ENCODE measurements at places on chromosomes 5 and 9. TPM values are rescaled to one million over a fixed set of nuclear protein-coding genes. Genes with fewer than 3 reads are reported as not detected.

Gene RASGEF1C
- not detected for polyA plus RNA-seq

Gene GHR
- polyA plus RNA-seq = not detected

DNA sequence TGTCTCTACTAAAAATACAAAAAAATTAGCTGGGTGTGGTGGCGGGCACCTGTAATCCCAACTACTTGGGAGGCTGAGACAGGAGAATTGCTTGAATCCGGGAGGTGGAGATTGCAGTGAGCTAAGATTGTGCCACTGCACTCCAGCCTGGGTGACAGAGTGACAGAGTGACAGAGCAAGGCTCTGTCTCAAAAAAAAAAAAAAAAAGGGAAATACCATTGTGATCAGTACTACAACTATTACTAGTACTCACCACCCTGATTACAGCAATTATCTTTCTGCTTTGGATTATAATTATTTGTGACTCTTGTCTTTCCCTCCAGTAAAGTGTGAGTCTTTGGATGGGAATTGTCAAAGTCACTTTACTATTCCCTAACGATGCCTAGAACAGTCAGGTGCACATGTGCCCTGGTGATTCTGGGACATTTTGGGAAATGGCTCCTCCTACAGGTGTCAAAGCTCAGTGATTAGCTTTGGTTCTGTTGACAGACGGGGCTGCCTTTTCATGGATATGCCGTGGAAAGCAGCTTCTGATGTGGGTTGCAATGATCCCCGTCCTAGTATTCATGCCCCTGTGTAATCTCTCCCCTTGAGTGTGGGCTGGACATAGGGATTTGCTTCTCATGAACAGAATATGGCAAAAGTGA is 31.8 kb upstream of the FRRS1L start:
- no peak for DNase-seq

GRCh38 chr9:112327718-112328450 is 5.5 kb downstream of the PTBP3 start:
- DNase-seq = no peak

GRCh38 chr9:106796771-106797170 is 66.2 kb upstream of the ZNF462 start:
- no peak for DNase-seq

DNA sequence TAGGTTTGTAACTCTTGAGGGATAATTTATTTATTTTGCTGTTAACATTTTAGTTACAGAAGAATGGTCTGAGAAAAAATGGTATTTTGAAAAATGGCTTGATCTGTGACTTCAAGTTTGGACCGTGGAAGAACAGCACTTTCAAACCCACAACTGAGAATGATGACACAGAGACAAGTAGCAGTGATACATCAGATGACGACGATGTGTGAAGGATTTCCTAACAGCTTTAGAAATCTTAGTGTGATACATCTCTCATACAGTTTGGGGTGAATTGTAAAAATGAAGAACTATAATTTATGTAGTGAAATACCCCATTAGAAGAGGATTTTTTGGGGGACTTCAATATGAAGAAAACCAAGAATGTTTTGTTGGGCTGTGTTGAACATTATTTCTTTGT is 88.7 kb downstream of the GPBP1 start:
- no peak for DNase-seq

- no peak for DNase-seq
These were observed 45.6 kb downstream of the TLE4 start for GRCh38 chr9:79617395-79617794.

DNA sequence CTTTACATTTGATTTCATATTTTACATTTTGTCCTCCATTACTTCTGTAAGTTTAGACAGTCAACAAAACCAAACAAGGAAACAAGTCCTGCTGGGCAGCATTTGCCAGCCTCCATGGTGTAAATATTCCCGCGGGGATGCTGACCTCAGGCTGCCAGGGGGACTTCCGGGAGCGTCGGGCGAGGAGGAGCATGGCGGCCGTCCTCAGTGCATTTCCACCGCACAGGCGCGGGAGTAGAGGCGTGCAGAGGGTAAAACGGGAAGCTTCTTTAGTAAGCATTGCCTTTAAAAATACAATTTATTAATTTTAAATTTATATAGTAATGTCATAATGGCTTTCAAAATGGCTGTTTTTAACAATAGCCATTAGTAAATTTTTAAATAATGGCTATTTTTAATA is 385.3 kb upstream of the IRX4 start:
- no peak for DNase-seq
